ENCODE measurements at places on chromosomes 12 and 14.

- no peak for DNase-seq
These were observed 114.3 kb downstream of the ADCK1 start for GRCh38 chr14:77914073-77914721.

GRCh38 chr12:76208129-76208528 is 123.6 kb upstream of the NAP1L1 start:
- no peak for DNase-seq

DNA sequence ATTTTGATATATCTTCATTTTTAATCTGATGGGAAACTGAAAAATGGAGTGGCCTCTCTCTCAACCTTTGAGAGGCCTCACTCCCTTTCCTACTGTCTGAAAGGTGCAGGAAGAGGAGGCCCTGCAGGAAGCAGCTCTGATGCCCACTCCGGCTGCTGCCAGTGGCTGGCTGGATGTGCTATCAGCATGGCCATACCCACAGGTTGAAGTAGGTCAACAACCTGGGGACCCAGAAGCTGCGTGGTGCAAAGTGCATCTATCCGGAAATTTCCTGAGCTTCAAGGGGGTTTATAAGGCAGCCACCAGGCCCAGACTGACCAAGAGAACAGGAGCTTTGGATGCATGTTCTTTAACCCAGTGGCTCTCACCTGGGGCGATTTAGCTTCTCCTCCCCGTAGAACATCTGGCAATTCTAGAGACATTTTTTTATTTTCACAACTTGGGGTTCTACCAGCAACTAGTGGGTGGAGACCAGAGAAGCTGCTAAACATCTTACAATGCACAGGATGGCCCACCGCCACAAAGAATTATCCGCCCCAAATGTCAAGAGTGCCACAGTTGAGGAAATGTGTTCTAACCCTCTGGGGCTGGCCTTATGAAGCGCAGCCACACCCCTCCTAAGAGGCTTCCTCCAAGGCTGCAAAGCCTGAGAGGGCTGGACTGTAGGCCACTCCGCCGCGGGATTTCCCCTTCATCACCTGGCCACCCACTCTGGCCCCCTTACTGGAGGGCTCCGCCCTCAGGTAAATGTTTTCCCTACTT is 8.2 kb upstream of the BATF start:
- no peak for DNase-seq

- DNase-seq: no peak
These were observed 53.1 kb downstream of the SLC6A12 start for GRCh38 chr12:160858-161257.

- no peak for DNase-seq
These were observed 20.6 kb upstream of the CLEC2D start for GRCh38 chr12:9648701-9649531.

DNA sequence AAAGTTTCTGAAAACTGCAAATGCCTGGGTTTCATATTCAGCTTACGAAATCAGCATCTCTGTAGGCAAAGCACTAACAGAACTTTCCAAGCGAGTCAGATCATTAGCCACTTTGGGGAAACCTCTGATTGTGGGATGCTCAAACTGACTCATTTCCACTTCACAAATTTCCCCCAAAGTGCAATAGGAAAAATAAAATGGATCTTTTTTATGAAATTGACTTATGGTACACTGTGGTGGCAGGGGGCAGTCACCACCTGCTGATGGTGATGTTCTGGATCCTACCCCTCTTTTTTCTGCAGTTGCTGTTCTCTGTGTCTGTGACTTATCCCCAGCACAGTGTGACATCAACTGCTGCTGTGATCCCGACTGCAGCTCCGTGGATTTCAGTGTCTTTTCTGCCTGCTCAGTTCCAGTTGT is 5.6 kb downstream of the TCTN1 start:
- peak; percentile 45 for DNase-seq

- no peak for DNase-seq
These were observed 835.2 kb downstream of the FSCB start for GRCh38 chr14:43671716-43672485.

DNA sequence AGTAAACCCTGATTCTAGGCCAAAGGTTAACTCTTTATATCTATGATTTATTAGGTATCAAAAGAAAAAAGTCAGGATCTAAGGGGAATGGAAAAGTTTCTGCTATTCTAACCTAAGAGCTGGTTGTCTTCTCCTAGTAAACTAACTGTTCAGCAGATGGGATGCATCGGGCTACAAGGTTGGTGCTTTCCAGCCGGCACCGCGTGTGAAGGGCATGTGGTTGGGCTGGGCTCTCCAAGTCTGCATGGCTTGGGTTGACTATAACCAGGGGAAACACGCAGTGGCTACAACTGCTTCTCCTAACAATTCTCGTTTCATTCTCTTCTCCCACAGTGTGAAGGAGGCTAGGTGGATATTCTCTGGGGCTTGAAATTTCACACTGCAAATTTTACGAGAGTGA is 354.5 kb downstream of the APAF1 start:
- no peak for DNase-seq

GRCh38 chr12:32542428-32543229 is 136.5 kb upstream of the DNM1L start:
- no peak for DNase-seq

DNA sequence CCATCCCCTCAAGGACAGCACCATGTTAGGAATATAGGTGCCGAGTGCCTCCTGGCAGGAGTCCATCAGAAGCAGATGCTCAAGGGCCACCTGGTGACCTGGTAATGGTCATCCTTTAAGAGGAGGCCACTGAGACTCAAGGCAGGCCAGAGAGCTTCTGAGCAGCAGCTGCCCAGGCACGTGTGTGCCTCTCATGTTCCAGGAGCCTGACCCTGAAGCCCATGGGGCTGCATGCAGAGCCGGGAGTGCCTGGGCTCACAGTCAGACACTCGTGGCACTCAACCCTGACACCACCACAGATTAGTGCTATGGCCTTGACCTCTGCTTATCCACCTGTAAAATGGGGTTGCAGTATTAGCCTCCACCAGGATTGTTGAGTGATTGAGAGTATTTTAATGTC is 45.6 kb downstream of the C14orf132 start:
- no peak for DNase-seq

- no peak for DNase-seq
These were observed 53.8 kb upstream of the KCNJ8 start for GRCh38 chr12:21828136-21828775.

GRCh38 chr12:89179983-89180382 is 172.3 kb downstream of the DUSP6 start:
- no peak for DNase-seq

DNA sequence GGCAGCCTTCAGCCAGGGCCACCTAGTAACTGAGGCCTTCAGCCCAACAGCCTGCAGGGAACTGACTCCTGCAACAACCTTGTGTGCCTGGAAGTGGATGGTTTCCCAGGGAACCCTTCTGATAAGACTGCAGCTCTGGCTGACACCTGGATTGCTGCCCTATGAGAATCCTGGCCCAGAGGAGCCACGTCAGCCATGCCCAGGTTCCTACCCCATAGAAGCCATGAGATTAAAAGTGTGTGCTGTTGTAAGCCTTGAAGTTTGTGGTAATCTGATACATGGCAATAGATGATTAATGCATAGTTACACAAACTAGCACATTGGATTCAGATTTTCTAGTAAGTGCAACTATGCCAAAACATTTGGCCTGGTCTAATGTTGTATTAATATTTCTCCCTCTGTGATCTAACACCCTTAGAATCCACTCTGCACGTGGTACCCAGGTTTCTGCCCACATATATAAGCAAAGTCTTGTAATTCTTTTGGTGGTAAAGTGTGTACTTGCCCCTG is 64.8 kb upstream of the BEGAIN start:
- DNase-seq: no peak

DNA sequence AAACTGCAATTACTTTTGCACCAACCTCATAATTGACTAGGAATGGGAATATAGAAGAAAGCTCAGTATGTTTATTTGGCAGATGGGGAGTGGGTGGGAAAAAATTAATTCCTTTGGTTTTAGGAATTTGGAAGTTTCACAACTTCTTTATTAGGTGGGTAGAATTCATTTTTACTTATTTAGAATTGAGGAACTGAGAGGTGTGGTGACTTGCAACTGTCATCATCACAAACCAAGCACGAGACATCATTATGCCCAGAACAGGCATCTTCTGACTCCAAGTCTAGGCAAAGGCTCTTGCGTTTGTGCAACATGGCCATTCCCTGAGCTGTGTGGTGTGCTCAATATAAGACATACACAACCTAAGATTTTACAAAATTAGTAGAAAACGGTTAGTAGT is 380.0 kb downstream of the ATP23 start:
- no peak for DNase-seq

DNA sequence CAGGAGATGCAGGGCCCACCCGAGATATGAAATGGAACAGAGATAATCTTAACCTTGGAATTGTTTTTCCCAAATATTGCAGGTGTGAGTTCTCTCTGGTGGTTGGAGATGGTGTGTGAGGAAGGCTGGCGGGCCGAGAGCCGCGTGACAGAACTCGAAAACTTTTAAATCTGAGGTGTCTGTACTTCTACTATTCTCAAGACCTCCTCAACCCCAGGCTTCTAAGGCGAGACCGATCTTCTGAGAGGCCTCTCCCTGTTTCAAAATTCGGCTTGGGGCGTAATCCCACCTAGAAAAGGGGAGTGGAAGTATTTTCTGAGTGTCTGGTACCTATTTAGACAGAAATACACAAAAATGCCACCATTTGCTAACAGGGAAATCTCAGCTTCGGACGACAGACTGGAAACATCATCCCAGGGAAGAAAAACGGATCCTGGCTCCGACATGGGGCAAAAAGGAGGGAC is 611 bp downstream of the SARNP start:
- DNase-seq: no peak

GRCh38 chr12:5620896-5621295 is 189.0 kb downstream of the NTF3 start:
- DNase-seq: no peak

DNA sequence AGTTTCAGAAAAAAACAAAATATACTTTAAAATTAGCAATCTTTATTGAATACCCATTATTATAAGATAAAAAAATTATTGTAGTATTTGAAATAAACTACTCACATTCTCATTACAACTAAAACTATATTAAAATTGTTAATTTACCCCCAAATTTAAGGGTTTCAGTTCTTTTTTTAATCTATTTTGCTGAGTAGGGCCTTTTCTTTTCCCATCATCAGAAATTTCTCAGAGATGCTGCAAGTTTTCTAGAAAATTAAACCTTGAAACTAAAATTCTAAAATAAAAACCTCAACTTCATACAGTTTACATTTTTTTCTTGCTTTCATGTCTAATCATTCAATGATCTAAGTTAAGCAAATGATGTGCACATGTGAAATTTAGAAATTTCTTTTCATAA is 10.1 kb downstream of the ARMH4 start:
- DNase-seq: no peak

DNA sequence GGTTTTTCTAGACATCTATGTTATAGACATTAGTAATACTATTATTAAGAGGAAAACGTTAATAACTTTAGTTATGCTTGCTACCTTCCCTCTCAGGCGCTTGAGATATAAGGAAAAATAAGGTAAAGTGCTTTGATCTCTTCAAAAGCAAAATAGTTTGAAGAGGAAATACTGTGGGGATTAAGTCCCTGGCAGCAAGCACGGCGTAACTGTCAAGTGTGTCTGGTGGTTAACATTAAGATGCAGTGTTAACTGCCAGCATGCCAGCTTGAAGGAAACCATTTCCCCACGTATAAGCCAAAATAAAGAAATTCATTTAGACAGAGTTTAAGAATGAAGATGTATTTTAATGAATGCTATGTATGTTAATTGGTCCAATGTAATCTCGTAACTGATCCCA is 31.8 kb downstream of the PELI2 start:
- no peak for DNase-seq
